ENCODE measurements at places on chromosomes 5 and 9. TPM values are rescaled to one million over a fixed set of nuclear protein-coding genes. Genes with fewer than 3 reads are reported as not detected.

Gene TAS2R1
- total RNA-seq = not detected

GRCh38 chr5:74400067-74400466 lies 240.5 kb downstream of the ENC1 start:
- DNase-seq = no peak

Gene GALNT12
- 3.9 TPM for total RNA-seq

DNA sequence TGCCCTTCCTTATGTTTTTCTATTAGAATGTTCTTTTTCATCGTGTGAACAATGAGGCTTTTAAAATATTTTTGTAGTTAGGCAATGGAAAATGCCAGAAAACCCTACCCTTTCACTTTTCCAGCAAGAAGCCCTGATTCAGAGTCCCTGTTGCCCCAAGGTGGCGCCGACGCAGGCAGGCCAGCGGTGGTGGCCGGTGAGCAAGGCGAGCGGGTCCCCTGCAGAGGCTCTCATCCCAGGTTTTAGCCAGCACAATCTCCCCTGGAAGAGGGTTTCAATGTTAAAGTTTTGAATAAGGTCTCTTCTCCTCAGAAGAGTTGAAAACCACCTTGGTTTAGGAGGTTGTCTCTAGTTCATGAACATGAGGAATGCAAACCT lies 40.8 kb upstream of the CKMT2 start:
- DNase-seq = no peak

- DNase-seq = peak; percentile 54
Measured at GRCh38 chr9:137959641-137960411, 82.2 kb downstream of the CACNA1B start.

DNA sequence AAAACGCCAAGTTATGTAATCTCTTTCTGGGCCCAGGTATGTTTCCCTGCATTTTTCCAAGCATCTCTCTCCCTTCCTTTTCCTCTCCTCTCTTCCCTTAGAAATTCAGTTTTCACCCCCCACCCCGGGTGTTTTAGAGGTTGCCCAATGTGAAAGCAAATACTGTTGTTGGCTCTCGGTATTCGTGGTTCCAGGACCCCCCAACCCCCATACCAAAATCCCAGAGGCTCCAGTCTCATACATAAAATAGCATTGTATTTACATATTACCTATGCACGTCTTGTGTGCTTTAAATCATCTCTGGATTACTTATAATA lies 48.8 kb downstream of the ACER2 start:
- no peak for DNase-seq

GRCh38 chr5:42591015-42591414 lies 165.6 kb upstream of the CCDC152 start:
- DNase-seq = no peak

GRCh38 chr5:167699432-167699831 lies 592.0 kb upstream of the WWC1 start:
- no peak for DNase-seq

Gene SH3RF2
- 9.4 TPM for total RNA-seq

GRCh38 chr9:135228345-135228982 lies 141.0 kb downstream of the OLFM1 start:
- no peak for DNase-seq

Gene STPG3
- not detected for total RNA-seq

Gene C5orf52
- not detected for total RNA-seq

Gene JAKMIP2
- total RNA-seq = 0.64 TPM

DNA sequence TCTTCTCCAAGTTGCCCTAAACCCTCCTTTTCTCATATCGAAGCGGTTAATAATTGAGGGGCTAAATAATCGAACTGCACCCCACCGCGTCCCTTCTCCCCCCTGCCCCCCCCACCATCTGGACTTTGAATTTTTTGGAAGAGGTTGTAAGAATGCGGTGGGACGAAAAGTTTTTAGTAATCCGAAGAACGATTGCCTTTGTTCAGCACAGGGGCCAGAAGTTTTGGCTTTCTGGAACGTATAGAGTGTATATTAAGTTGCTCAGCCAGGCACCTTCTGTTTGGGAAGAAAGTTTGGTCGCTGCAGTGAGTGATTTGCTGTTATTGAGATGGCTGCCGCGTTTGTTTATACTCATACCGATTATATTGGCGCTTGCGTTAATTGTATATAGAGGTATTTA lies 518 bp downstream of the ERBIN start:
- DNase-seq = no peak

DNA sequence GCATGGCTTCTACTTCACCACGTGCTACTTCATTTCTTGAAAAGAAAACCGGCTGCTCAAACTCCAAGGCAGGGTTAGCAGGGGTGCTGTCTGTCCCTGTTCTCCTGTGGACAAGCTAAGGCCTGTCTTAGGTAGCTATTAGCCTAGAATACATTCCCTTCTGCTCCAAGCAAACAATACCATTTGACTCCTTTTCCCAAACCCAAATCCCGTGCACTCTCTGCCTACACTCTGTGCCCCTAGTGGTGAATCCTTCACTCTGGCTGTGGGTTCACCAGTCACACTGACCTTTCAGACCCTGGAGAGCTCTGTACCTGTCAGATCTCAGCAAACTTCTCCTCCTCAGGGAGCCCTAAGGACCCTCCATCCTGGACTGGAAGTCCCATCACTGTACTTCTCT lies 211.6 kb downstream of the SLIT3 start:
- no peak for DNase-seq

Gene CAMK4
- 1.4 TPM for total RNA-seq

Gene MSX2
- 1.6 TPM for total RNA-seq

Gene SPATA31A3
- total RNA-seq = not detected

GRCh38 chr5:102865510-102866236 lies 110.6 kb downstream of the PAM start:
- no peak for DNase-seq

Gene ANXA6
- total RNA-seq = 276 TPM

- no peak for DNase-seq
Measured at GRCh38 chr5:33120671-33121070, 320.1 kb upstream of the TARS1 start.

DNA sequence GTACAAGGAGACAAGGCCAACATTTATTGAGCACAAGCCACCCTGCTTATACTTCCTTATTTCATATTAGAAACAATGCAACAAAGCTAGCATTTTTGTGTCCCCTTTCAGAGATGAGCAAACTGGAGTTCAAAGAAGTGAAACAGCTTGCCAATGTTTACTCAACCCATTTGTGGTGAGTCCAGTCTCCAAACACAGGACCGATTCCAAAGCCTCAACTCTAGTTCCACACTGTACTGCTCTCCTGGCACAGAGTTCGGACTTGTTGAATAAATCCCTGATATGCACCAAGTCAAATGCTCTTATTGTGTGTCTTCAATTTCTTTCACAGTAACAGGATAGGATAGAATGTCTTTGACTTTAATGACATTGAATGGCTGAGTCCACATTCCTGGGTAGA lies 604.8 kb upstream of the BRINP1 start:
- DNase-seq = no peak

GRCh38 chr9:110251212-110251611 lies 5.1 kb downstream of the TXN start:
- DNase-seq = no peak

GRCh38 chr9:96587338-96588315 lies 32.0 kb downstream of the CDC14B start:
- no peak for DNase-seq

Data from breast epithelium (tissue), 4 donors.